Prostate gland (tissue), 2 donors: ENCODE measurements at places on chromosomes 5 and 9.

GRCh38 chr5:15142458-15142857, 270.9 kb upstream of the ANKH start:
- DNase-seq, result no peak

- no peak for DNase-seq
Observed at GRCh38 chr9:125549039-125549438, 158.0 kb downstream of the MAPKAP1 start.

- no peak for DNase-seq
Observed at GRCh38 chr5:152634586-152634985, 229.5 kb upstream of the NMUR2 start.

- no peak for DNase-seq
Observed at GRCh38 chr5:146098047-146098446, 7.3 kb downstream of the PLAC8L1 start.

DNA sequence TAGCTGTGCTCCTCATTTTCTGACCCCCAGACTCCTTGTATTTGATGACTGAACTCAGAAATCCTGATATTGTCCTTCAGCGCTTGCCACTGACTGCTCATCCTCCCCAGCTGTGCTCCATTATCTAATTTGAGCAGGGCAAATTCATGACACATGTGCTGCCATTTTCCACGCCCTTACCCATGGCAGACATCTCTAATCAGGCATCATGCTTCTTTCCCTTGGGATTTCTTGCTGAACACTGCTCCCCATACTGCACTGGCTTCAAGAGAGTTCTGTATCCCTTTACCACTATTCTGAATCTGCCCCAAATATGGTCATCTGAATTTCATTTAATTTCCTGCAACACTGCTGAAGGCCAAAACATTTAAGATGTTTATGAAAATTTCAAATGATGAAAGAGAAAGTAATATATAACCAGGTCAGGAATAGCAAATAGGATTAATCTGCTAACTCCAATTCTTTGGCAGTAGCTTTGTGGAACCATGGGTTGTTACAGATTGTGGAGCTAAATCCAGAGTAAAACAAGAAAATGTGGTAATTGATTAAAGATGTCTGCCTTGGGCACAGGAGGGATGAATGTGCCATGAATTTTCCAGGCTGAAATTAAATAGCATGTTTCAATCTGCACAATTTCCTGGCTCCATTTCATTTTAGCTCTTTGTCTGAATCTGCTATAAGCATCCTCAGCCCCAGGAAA, 93.6 kb downstream of the CYFIP2 start:
- no peak for DNase-seq

GRCh38 chr5:154408811-154409210, 37.0 kb upstream of the SAP30L start:
- DNase-seq, result no peak

GRCh38 chr9:126146254-126147145, 180.1 kb upstream of the MVB12B start:
- no peak for DNase-seq

DNA sequence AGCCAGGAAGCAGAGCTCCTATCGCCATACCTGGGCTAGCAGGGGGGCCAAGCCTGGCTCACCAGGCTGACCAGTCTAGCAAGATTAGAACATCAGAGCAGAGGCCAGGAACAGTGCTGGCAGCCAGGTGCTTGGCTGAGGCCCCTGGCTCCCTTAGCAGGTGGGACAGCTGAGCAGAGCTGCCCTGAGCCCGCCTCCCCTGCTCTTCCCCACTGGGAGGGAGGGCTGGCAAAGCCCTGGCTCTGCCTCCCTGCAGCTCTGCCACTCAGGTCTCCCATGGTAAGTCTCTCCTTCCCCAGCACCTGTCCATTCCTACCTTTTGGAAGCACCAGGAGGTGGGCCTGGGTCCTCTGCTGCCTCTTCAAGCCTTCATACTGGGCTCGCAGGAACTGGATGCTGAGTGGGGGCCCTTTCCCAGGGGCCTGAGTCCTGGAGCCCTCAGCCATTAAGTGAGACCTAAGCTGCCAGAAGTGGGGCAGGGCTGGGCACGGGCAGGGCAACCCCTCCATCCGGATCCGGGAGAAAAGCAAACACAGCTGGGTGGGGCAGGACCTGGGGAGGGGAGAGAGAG, 803 bp downstream of the C9orf152 start:
- peak; percentile 91 for DNase-seq

DNA sequence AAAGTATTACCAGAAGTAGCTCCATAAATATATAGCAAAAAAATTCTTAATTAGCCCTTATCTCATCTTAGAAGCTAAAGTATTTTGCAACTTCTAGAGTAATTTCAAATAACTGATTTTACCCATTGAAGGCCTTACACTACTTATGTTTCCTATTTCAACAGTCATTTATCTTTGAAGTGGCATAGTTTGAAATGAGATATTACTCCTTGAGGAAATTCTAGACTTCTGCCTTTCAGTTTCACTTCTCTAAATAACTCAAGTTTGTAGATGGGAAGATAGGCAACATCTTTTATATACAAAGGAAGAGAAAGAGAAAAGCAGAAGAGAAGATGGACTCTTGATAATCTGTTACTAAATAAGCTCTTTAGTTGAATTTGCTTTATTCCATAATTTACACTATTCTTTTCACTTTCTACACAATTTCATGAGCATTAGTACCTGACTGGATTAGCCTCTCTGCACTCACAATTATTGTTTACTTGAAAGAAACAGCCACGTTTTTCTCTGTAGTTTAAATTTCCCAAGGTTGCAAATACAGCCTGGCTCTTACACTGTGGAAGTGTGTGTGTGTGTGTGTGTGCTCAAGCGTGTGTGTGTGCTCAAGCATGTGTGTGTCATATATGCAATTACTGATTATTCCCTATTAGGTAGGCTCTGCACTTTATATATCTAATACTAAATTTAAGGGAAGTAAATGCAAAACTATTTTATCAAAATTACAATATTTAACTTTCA, 60.6 kb upstream of the EMB start:
- no peak for DNase-seq

DNA sequence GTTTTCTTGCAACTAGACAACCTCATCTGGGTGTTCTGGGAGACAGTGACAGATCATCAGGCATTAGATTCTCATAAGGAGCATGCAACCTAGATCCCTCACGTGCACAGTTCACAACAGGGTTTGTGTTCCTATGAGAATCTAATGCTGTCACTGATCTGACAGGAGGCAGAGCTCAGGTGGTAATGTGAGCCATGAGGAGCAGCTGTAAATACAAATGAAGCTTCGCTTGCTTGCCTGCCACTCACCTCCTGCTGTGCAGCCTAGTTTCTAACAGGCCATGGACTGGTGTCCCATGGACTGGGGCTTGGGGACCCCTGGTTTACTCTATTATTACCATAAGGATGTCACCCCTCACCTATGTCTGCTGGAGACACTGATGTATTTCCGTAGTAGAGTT, 166.8 kb downstream of the PSAT1 start:
- DNase-seq, result no peak

- DNase-seq, result no peak
Observed at GRCh38 chr5:13859270-13860065, 85.0 kb downstream of the DNAH5 start.

DNA sequence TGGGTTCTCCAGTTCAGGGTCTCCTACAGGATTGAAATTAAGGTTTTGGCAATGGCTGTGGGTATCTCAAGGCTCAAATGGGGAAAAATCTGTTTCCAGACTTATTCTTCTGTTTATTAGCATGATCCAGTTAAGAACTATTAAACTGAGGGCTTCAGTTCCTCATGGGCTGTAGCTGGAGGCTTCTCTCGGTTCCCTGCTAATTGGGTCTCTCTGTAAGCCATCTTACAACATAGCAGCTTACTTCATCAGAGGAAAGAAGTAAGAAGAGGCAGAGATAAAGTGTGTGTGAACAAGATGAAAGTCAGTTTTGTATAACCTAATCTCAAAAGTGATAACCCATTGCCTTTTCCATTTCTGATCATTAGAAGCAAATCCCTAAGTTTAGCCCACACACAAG, 391.9 kb downstream of the PSAT1 start:
- DNase-seq, result no peak

DNA sequence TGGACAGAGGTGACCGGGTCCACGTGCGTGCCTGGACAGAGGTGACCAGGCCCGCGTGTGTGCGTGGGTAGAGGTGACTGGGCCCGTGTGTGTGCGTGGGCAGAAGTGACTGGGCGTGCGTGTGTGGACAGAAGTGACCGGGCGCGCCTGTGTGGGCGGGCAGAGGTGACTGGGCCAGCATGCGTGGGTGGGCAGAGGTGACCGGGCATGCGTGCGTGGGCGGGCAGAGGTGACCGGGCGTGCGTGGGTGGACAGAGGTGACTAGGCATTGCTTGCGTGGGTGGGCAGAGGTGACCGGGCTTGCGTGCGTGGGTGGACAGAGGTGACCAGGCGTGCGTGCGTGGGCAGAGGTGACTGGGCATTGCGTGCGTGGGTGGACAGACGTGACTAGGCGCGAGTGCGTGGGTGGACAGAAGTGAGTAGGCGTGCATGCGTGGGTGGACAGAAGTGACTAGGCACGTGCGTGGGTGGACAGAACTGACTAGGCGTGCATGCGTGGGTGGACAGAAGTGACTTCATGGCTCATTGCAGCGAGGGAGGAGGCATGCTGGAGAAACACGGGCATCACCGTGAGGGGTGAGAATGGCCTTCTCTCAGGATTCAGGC, 254.1 kb upstream of the IRX4 start:
- DNase-seq, result no peak

DNA sequence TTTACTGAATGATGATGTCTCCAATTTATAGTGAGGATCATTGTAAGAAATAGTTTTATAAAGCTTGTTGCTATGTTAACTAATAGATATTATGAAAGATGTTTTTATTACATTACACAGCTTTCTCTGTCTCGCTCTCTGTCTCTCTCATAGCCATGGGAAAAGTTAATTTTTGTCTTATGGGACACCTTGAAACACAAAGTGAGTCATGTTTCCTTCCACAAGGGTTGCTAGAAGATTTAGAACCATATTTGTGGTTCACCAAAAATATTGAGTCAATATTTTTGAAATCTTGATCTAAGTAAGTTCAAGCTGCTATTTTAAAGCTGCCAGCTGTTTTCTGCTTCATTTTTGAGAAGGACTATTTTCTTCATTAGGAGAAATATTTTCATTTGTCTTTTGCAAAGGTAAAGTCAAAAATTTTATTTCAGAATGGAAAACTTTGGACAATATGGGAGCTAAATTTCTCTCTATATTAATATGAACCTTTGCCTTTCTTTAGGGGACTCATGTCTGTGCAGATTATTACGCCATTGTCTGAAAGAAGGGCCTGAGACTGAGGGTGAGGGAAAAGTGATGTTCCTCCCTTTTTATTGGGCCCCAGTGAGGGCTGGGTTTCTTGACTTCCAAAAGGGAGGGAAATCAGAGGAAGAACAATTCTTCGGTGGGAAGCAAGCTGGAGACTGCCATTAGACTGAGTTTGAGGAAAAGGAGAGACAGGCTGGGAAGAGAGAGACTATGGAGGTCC, 87.9 kb upstream of the SLC24A2 start:
- DNase-seq, result no peak

GRCh38 chr9:90943341-90943740, 141.7 kb downstream of the SYK start:
- DNase-seq, result no peak

GRCh38 chr5:90263102-90263820, 146.3 kb downstream of the CETN3 start:
- no peak for DNase-seq

DNA sequence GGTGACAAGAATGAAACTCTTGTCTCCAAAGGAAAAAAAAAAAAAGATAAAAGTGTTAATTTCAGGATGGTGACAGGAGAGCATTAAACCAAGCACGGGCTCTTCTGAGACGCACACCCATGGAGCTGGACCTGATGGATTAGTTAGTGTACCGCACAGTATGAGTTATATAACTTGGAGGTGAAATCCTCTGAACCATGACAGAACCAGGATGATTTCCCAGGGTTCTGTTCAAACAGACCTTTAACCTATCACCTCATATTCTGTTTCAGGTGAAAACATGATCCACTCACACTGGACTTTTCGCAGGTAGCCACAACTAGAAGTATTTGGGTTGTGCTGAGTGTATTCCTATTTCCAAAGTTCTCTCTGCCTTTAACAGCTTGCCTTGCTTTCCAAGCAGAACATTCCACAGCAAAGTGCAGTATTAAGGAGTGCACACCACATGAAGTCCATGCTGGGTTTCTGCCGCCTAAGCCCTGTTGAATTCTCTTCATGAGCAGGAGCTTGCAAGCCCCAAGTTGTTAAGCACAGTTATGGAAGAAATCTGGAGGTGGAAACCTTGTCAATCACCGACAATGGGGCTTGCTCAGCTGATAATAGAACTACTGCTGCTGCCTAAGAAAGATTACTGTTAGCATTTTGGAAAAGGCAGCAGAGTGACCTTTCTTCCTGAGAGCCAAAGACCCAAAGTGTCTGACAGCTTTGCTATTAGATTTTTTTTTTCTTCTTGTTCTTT, 461.7 kb downstream of the TLE1 start:
- DNase-seq, result no peak

GRCh38 chr5:31934156-31934555, 240.0 kb downstream of the GOLPH3 start:
- DNase-seq, result peak; percentile 49

DNA sequence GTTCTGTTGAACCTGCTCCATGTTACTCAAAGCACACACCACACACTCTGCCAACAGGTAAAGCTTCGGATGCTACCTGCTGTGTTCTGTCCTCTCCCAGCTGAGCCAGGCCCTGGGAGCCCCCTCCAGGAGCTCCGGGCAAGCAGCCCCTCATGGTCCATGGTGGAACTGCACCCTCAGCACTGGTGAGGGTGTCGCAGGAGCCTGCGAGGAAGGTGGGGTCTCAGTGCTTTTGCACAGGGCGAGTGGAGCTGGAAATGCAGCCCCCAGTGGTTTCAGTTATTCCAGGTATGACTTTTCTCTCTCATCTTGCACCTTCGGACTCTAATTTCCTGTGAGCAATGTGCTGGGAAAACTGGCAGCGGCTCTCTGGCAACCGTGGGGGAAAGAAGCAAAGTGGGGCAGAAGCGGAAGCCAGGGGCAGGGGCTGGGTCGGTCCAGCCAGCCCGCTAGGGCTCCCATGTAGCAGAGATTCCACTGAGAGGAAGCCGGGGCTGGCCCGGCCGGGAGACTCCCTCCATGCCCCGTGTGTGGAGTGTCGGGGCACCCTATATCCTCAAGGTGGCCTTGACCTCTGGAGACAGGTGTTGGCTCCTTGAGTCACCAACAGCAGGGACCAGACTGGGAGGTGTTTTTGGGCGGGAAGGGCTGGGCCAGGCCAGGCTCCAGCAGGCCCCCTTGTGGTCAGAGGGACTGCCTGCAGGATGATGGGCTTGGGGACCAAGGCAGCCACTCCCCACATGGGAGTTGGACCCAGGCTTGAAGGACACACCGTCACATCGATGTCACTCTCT, 75.6 kb upstream of the PRSS3 start:
- no peak for DNase-seq

- no peak for DNase-seq
Observed at GRCh38 chr5:83331842-83332241, 139.7 kb upstream of the VCAN start.
